ENCODE measurements at places on chromosomes 3 and 15.

DNA sequence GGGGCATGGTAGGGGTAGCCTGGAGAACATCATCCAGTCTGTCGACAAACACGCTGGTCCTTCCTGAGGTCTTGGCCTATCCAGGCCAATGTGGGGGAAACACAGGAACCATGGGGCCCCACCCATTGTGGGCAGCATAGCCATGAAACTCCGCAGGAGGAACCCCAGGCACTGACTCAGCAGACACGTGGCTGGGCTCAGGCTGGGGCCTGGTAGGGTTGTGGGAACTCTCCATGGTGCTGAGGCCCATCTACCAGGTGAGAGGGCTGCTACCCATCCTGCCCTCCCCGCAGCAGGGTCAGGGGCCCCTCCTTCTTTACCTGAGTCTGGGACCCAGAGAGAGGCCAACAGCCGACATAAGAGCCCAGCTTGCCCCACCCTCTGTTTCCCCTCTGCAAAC, 22.6 kb upstream of the CACNA2D2 start:
- peak; percentile 70 for DNase-seq

DNA sequence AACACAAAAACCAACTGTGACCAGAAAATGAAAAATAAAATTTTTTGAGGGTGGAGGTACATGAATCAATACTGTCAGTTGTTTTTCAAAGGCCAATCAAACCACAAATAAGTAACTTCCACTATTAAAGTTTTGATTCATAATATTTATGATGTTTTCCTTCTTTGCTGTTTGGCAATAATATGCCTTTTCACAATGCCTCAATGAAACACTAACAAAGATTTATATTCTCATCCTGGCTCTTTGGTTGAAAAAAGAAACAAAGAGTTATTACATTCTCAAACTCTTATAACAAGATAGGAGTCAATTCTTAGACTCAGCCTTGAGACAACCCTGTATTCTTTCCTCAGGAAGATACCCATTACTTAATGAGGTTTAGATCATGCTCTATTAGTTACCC, 63.1 kb downstream of the C3orf70 start:
- DNase-seq: no peak

DNA sequence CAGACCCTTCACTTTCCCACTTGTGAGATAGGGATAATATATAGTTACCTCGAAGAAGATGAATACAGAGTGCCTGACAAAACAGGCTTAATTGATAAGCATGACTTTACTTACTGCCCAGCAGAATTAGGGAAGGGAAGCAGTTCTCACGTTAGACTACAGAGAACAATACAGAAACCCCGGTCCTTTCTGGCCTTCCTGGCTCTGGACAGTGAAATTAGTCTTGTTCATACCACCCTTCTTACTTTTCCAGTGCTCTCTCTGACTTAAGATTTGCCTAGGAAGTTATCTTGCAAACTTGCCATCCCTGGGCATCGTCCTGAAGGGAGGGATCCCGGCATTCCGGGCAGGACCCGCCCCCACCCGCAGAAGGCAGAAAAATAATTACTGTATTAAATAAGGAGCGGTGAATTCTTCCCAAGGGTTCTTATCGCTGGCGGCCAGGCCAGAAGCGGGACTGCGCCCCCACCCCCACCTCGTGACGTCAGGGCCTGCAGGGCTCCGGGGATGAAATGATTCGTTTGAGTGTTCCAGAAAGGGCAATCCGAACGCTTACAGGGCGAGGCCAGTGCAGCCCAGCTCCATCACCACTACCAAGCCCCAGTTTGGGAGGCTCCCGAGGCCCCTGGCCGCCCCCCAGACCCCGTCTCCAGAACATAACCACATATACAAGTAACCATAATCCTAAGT, 8.4 kb downstream of the SOX2 start:
- DNase-seq: no peak

- no peak for DNase-seq
Observed at GRCh38 chr3:79040701-79041100, 727.1 kb downstream of the ROBO1 start.

- no peak for DNase-seq
Observed at GRCh38 chr3:90121326-90121725, 1013.9 kb downstream of the EPHA3 start.

GRCh38 chr15:45262906-45263461, 10.9 kb downstream of the SLC28A2 start:
- DNase-seq: no peak

- DNase-seq: no peak
Observed at GRCh38 chr3:36525115-36525801, 145.0 kb downstream of the STAC start.

GRCh38 chr3:124260206-124260915, 268.4 kb upstream of the ROPN1 start:
- DNase-seq: no peak

DNA sequence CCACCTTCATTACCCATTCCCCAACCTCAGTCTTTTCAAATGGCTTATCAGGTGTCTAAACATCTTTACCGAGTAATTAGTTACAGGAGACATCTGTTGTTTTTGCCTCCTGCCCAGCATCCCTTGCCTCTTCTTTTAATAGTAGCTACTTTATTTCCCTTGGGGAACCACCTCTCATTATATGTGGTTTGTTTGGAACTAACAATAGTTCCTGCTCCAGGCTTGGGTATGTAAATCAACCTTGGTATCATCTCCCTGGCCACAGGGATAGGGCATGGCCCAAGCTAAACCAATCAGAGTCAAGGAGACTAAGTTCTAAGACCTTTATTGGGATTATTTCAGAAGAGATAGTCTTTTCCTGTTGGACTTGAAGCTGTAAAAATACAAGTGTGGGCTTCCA, 76.6 kb downstream of the ETV5 start:
- DNase-seq: no peak

GRCh38 chr3:60979461-60980341, 271.6 kb downstream of the FHIT start:
- no peak for DNase-seq

- no peak for DNase-seq
Observed at GRCh38 chr3:190378240-190378891, 9.6 kb upstream of the CLDN16 start.

DNA sequence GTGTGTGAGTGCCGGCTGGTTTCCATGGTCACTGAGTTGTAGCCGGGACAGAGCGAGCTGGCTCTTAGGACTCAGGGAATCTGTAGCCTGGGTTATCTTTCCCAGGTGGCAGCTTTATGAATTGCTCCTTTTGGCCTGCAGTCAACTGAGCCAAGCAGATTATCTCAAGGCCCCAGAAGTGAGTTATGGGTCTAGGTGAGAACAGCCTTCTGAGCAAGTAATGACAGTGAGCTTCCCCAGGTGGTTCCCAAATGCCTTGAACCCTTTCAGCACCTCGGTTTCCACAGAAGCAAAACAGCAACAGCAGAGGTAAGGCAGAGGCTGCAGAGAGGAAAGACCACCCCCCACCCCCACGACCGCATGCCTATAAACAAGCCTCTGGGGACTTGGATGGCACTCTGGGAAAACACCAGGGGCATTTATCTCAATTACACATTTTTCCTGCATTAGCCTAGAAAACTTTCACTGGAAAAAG, 56.7 kb upstream of the DGKG start:
- no peak for DNase-seq

GRCh38 chr15:85730001-85730820, 64.5 kb downstream of the KLHL25 start:
- DNase-seq: no peak

- DNase-seq: no peak
Observed at GRCh38 chr3:116302087-116302747, 143.1 kb downstream of the LSAMP start.

GRCh38 chr3:52512105-52512504, 17.0 kb downstream of the STAB1 start:
- no peak for DNase-seq

DNA sequence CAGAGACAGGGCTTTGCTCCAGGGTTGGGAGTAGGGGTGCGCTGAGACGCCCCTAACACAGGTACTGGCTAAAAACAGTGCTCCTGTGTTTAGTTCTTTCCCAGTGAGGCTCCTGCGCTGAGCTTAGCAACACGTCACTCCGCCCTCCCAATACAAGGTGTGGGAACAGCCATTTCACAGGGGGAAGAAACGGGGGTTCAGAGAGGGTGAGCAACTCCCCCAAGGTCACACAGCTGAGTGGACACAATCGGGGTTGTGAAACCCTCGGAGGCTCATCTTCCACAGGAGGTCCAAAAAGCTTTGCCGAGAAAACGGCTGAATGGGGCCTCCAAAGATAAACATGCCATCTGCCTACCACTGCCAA, 628 bp downstream of the PRRT3 start:
- no peak for DNase-seq

GRCh38 chr15:83982748-83983147, 252.8 kb upstream of the GOLGA6L4 start:
- no peak for DNase-seq

- no peak for DNase-seq
Observed at GRCh38 chr3:127207727-127208482, 15.0 kb downstream of the PRR23E start.

DNA sequence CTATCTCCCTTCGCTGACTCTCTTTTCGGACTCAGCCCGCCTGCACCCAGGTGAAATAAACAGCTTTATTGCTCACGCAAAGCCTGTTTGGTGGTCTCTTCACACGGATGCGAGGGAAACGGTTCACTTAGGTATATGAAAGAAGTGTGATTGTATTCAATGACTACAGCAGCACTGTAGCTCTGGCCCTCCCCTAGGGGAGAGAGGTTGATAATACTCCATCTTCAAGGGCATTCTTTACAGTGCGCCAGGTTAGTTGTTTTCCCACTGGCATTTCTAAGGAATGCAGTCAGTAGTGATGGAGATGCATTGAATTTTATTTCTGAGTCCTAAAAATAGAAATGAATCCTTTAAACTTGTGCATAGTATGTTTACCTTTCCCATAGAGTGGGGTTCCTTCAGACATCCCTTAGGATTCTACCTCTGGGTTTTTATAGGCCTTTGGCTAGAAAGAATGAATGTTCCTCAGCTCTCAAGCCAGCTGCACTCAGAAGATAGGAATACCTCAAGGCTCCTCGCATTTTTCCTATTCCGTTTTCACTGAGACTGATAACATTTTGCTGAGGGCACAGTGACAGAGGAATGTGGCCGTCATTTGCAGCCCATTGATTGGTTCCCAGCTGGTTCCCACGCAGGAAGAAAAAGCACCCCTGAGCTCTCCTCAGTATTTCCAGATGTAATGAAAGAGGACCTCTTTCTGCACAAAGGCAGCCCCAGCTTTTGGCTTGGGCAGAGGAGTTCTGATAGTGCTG, 131.8 kb upstream of the C2CD4B start:
- no peak for DNase-seq

DNA sequence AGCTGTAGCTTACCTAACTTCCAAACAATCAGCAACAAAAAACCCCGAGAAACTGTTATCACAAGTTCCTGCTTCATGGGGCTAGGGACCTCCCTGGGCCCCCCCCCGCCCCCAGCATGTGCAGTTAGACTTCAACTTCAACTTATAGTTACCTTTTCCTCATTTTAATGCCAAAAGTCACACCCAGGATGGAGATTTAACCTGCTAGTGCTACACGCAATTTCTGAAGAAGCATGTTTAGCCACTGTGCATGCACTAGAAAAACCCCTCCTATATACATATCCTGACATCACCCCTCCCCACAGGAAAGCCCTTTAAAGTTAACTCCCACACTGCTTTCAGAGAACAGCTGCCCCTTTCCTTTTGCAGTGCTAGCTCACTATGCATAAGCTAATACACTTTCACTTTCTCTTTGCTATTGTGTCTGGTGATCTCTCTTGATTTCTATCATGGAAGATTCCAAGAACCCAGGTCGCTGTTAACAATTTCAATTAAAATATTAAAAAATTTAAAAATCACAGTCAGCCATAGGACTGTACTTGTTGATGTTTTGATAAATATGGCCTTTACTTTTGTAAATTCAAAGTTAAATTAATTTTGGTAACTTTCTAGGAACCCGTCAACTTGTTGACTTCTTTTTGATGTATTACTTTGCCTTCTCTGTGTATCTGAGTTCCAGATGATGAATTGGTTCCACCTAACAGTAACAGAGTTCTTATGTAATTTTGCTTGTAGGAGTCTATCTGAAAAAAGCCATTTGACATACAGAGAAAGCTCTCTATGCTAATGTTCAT, 75.2 kb upstream of the ACAD9 start:
- peak; percentile 52 for DNase-seq

GRCh38 chr3:54983266-54984099, 55.6 kb upstream of the LRTM1 start:
- no peak for DNase-seq

GRCh38 chr3:187565701-187566100, 104.5 kb downstream of the SST start:
- no peak for DNase-seq

- DNase-seq: no peak
Observed at GRCh38 chr3:120772081-120772480, 29.5 kb downstream of the GTF2E1 start.

- no peak for DNase-seq
Observed at GRCh38 chr3:67648229-67648628, 6.2 kb downstream of the SUCLG2 start.

DNA sequence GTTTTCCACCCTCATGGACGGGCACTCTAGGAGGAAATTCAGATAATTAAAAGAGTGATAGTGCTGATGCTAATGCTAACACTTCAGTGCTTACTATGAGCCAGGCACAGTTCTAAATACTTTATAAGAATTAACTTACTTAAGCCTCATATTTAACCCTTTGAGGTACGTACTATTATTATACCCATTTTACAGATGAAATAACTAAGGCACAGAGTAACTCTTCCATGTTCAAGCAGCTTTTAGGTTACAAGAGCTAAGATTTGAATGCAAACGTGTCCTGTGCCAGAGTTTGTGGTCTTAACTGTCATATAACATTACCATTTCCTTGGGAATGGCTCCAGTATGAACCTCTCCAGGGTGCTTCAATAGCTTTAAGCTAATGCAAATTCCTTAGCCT, 114.7 kb upstream of the PRR23C start:
- DNase-seq: no peak

- DNase-seq: no peak
Observed at GRCh38 chr3:16906682-16907081, 21.9 kb downstream of the PLCL2 start.

DNA sequence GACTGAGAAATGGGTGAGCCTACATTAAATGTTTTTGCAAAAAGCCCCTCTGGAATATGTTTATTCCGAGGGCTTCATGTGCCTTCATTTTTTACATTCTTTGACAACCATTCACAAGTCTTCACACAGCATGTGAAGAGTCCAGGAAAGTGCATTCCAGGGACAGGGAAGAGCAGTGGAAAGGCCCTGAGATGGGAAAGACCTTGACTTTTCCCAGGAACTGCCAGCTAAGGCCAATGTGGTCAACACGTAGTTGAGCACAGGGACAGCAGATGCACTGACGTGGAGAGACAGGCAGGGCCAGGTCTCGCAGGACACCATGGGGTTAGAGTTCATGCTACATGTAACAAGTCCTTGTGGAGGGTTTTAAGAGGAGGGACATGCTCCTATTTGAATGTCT, 21.7 kb downstream of the SSR3 start:
- DNase-seq: no peak

GRCh38 chr3:112365636-112366035, 32.7 kb downstream of the CD200 start:
- DNase-seq: no peak

DNA sequence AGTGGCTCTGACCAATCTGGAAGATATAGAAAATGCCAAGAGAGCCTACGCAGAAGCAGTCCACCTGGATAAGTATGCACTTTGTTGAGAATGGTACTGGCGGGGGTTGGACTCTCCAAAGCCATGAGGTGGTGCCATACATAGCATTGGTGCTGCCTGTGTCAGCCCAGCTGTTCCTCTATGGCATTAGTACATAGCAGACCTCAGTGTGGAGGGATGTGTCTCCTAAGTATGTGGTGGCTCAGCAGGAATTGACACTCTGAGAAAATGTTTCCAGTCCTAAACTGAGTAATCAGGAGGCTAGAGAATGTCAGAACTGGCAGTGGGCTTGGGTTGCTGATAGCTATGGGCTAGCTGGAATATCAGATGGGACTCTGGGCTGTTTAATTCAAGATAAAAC, 48.4 kb downstream of the ADPGK start:
- no peak for DNase-seq

Data from GM12891 (cell line).